ENCODE measurements at places on chromosomes 1 and 21.
A peak's percentile ranks its signal among the peaks of the same experiment; 100 is the strongest.

- DNase-seq: peak; percentile 56
Measured at GRCh38 chr1:111729271-111729921, 9.8 kb downstream of the INKA2 start.

DNA sequence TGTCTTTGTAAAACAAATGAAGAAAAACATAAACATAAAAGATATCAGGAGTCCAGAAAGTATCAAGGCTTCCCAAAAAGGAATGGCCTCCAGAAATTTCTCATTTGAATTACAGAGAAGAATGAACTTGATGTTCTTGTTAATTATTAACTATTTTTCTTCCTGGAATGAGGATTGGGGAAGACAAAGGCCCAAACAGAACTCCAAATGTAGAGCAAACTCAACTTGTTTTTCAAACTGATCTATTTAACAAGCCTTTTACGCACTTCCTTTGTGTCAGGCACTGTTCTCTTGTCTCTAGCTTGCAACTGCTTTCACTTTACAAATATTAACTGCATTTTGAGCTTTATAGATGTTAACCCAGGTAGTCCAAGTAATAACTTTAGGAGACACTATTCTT is 45.5 kb downstream of the LAMC2 start:
- DNase-seq: no peak

DNA sequence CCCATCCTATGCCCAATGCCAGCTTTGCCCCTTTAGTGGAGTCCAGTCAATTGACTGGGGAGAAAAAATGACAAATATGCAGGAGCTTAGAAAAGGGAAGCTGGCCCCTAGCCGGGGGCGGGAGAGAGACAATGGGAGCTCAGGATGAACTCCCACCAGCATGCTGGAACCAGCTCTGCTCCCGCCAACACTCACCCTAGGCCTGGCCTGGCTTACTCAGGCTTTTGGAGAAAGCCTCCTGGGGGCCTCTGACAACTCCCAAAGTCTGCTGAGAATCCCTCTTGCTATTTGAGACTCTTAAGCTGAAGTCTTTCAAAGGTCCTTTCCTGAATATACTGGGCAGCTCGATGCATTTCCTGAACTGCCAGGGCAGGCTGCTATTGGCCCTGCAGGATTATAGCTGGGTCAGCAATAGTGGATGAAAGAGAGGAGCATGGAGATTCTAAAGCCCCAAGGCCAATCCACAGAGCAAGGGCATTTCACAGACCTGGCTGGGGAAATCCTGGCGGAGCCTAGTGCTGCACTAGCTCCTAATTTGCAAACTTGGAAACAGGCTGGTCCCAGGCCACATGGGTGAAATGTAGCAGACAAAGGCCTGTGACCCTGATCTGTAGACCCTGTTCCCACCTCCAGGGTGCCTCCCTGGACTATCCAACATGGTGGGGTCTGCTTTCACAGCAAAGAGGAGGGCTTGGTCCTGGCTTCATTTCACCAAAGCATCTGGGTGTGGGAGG is 35.7 kb upstream of the CLSTN1 start:
- no peak for DNase-seq

DNA sequence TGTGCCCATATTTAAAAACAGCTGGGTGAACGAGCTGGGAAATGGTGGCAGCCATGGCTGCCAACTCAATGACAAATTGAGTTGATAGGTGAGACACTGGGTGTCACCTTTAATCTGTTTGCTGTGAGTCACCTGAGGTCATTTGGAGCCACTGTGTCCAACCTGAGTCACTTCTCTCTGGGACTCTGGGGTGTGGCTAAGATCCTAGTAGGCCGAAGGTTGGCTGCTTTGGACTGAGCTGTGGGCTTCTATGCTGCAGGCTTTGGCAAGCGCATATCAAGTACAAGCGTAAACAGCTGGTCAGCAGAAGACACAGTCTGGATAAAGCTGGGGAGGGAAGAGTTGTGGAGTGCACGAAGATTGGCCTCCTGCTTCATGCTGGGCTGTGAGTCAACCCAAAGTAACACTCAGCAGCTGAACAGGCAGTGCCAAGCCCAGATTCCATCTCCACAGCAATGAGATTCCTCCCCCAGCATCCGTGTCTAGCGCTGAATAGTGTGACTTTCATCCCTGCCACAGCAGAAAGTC is 24.0 kb downstream of the TEX35 start:
- DNase-seq: no peak

Measured in SK-N-DZ (cell line).